ENCODE measurements at places on chromosomes 6 and 20.
A peak's percentile ranks its signal among the peaks of the same experiment; 100 is the strongest.

DNA sequence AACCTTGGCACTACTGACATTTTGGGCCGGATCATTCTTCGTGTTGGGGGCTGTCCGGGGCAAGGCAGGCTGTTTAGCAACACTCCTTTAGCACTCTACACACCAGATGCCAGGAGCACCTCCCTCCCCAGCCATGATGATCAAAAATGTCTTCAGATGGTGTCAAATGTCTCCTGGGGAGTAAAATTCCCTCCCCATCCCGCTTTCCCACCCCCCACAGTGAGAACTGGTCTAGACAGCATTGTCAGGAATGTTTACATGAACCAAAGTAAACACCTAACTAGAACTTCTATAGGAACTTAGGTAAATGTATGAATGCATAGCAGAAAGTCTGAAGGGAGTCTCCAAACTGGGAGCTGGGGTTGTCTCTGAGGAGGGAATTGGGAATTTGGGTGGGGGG, 70.0 kb upstream of the TOP1 start:
- DNase-seq: no peak

GRCh38 chr6:108597572-108598304, 37.0 kb downstream of the FOXO3 start:
- no peak for DNase-seq

DNA sequence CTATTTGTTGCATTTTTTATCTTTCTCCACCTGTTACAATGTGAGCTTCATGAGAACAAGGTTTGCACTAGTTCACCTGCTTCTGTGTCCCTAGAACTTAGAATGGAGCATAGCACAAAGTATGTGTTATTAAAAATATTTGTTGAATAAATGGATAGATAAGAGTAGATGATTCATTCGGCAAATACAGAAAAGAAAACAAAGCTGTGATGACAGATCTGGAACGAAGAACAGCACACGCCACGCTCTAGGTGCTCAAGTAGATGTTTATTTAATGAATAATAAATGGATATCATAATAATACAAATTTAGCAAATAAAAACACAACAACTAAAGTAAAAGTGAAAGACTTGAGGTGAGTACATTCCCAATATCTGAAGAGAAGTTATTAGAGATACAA, 273.1 kb downstream of the HAO1 start:
- DNase-seq: no peak

GRCh38 chr6:28506807-28507475, 8.7 kb downstream of the GPX6 start:
- DNase-seq: no peak

DNA sequence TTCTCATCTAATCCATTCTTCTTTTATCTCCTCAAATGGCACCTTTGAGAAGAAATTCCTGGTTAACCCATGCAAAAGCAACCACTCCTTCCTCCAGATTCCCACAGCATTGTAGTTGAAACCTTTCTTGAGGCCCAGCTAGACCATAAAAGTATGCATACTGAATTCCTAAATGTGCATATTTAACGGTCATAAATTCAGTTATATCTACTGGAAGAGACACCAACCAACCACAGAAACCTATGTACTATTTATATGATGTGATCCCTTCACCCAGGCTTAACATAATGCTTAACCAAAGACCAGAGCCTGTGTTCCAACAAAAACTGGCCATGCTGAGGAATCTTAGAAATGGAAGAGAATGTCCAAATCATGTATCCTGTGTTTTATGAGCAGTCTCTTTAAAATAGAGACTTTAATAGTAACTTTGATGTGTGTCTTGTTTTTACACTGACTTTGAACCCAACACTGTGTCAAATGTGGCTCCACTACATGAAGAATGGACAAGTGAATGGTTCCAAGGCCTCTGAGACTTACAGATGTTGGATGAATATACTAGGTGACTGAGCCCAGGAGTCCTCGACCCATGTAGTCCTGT, 11.4 kb upstream of the TAF8 start:
- peak; percentile 68 for DNase-seq

GRCh38 chr6:151869787-151870186, 62.3 kb downstream of the ESR1 start:
- peak; percentile 71 for DNase-seq

- no peak for DNase-seq
These were observed 8.9 kb downstream of the BPIFB1 start for GRCh38 chr20:33291830-33292355.

GRCh38 chr20:59948828-59949720, 8.9 kb downstream of the FAM217B start:
- peak; percentile 67 for DNase-seq

DNA sequence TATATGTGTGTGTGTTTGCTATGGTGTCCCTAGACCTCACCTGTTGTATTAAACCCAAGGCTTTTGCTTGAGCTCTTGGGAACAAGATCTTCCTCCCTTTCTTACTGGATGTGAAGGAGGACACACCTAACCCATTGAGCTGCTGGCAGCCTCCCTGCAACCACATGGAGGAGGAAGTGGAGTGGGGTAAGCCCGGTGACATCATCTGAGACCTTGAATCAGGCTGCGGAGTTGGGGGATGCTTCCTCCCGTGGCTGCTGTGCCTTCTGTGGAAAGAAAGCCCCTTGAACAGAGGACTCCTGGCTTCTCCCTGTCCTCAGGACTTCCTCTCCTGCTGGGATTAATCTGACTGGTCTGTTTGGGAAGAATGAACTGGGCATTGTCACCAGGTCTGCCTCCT, 3.3 kb downstream of the CST11 start:
- peak; percentile 13 for DNase-seq

GRCh38 chr6:12529364-12530019, 187.1 kb upstream of the PHACTR1 start:
- DNase-seq: no peak

- DNase-seq: peak; percentile 3
These were observed 609.5 kb upstream of the ARID1B start for GRCh38 chr6:156167625-156168071.

DNA sequence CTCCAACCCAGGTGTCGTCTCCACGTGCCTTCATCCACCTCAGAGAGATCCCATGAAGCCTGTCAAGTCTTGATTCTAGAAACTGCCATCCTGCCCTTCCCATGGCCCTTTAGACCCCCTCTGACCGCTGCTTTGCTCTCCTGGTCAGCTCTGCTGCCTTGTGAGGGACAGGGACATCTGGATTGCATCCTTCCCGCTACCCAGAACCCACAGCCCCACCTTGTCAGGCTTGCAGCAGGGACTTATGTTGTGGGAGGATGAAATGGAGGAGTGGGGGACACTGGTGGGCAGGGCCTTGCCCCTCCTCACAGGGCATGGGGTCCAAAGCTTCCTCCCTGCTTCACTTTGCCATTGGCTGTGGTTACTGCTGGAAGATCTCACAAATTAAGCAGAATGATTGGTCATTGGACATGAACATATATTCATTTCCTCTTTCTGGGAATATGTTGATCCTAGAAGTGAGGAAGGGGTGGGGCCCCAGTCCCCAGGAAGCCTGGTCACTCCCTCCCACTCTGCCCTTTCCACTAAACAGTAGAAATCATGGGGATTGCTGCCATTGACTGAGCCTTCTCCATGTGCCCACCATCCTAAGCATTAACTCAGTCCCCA, 4.5 kb downstream of the GLP1R start:
- no peak for DNase-seq

GRCh38 chr20:17648315-17648646, 33.8 kb downstream of the RRBP1 start:
- DNase-seq: no peak

DNA sequence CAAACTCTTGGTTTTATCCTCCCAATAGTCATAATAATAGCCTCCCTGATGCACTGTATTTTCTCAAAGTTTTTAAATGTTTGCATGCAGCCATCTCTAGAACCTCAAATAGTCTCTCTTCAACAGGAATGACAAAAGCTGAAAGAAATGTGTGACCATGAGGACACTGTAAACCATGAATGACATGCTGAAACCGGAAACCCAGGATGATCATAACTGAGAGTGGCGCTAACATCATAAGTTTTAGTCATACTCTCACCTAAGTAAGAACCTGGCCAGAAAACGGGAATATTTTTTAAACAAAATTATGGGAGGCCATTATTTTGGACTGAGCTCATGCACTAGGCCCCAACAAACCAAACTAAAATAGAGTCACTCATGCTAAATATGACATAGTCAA, 278.4 kb upstream of the STXBP5 start:
- no peak for DNase-seq

DNA sequence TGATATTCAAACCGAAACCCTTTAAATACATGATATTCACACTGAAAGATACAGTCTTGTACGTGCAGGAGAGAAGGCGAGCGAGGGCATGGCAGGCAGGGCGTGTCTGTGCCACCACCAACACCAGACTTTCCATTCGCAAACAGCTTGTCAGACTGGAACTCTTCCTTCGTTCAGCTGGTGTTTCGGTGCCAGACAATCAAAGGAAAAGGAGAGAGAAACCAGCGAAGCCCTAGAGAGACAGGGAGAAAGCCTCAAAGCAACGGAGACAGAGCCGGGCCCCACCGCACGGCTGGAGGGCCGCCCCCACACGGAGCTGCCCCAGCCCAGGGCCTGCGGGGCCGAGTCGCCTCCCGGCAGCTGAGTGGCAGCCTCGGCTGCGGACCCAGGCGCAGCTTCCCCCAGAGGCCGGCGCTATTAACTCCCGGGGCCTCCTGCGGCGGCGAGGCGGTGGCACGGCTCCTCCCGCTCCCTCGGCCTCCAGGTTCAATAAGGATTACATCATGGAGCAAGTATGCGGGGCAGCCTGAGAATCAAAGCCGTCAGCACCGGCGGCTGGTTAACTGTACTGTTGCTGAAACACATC, 32.1 kb upstream of the NR2E1 start:
- DNase-seq: peak; percentile 68

- DNase-seq: no peak
These were observed 337 bp downstream of the ESF1 start for GRCh38 chr20:13784271-13784892.

DNA sequence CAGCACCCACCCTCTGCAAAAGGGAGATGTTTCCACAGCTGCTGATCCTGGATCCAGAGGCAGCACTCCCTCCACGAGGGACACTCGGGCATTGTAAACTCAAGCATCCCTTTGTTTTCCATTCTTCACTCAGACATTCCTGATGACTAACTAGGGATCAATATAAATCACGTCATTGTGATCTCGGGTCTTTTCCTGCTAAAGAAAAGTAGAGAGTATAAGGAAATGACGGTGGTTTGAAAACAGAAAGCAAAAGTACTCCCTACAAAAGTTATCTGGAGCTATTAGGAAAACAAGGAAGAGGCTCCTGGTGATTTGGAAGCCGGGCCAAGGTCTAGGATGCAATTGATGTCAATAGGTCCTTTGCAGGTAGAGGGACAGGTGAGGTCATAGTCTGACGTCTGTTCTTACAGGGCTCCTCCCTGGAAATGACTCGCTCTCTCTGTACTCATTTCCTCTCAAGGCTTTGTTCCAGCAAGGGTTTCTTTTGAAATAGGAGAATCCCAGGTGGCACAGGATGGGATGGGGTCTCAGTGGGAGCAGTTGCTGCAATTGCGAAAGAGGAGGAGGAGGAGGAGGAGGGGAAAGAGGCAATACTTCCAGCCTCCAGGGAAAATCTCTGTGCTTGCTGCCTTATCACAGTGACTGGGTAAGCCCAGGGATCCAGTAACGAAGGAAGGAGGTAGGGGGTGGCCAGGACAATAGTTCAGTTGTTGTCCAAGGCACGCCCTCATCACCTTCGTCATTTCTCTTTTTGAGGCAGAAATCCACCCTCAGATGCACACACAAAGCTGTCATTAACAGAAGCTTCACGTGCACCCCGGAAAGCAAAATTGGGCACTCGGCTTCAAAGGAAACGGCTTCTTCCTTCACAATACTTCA, 222.8 kb downstream of the LY86 start:
- DNase-seq: peak; percentile 33

GRCh38 chr6:137736048-137736818, 130.8 kb upstream of the TNFAIP3 start:
- no peak for DNase-seq

- DNase-seq: peak; percentile 22
These were observed 14.4 kb upstream of the HLA-DQA1 start for GRCh38 chr6:32622545-32623401.

DNA sequence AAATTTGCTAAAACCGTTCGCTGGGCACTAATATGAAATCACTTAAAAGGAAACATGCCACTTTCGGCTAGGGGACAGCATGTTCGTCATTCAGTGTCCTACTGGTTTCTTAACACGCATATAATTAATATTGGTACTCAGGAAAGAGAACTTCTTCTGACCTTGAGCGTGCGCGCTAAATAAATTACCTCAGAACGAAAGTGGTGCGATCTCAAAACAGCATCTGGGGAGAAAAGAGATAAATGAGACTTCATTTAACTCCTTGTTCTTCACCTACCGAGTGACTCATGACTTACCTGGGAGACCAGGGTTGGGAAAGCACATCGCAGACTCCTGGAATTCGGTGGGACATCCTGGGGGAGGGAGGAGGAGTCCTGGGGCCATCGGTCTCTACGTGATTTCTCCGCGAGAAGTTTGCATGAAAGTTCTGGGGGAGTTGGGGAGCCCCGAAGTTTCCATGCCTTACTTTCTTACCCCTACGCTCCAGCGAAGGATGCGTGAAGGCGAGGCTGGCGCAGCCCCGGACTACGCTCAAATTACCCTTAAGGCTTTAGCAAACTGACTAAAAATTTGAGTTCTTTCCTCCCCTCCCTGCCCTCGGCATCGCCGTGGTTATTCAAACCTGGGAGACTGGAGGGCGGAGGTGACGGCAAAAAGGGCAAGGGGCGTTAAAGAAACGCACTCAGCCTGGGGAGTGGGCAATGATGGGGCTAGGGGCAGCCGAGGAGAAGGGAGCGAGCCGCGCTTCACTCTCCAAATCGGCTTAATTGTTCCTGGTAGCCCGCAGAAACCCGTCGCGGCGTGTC, 1.1 kb upstream of the BEND6 start:
- no peak for DNase-seq

- DNase-seq: no peak
These were observed 7.2 kb upstream of the PFDN4 start for GRCh38 chr20:54200487-54201267.

DNA sequence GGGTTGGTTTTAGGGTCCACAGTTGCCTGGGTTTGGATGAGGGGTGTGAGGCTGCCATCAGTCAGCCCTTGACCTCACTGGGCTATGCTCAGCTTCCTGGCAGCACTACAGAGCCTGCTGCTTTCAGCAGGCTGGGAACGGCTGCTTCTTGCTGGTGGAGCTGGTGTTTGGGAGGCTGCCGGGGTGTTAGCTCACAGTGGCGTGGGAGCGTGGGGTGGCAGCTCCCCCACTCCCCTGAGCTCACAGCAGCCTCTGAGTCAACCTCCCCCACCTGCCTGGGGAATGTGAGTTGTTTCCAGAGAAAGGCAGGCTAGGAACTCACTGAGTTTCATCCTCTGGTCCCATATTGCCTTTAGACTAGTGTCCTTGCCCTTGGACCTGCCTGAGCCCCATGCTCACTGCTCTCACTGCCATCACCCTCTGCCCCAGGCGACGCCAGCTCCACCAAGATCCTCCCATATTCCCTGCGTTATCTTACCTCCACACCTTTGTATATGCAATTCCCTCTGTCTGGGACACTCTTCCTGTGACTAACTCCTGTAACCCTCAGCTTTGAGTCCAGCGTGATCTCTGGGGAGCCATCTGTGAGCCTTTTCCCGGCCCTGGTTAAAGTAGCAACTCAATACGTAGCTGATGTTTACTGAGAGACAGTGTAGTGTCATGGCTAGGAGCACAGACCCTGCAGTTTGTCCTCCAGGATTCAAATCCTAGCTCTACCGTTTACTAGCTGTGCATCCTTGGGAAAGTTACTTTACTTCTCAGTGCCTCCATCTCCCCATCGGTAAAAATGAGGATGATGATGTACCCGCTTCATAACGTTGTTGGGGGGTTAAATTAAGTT, 34.8 kb downstream of the PPP1R16B start:
- DNase-seq: peak; percentile 3

Data from AG10803 (cell line).